ENCODE measurements at places on chromosomes 16 and 17.

GRCh38 chr16:84082835-84083569 lies 33.7 kb downstream of the MBTPS1 start:
- no peak for DNase-seq

GRCh38 chr16:31508706-31509195 lies 560 bp upstream of the RUSF1 start:
- DNase-seq = no peak

- no peak for DNase-seq
Observed at GRCh38 chr16:11384184-11384955, 39.1 kb downstream of the RMI2 start.

- DNase-seq = no peak
Observed at GRCh38 chr17:3534881-3535252, 22.7 kb downstream of the TRPV3 start.

- no peak for DNase-seq
Observed at GRCh38 chr17:43759836-43760235, 1.2 kb upstream of the SOST start.

GRCh38 chr17:75959051-75959838 lies 18.4 kb upstream of the FBF1 start:
- peak; percentile 28 for DNase-seq

- no peak for DNase-seq
Observed at GRCh38 chr17:21240369-21241055, 12.7 kb downstream of the NATD1 start.

- DNase-seq = peak; percentile 49
Observed at GRCh38 chr16:89764711-89765201, 43.4 kb downstream of the ZNF276 start.

- DNase-seq = no peak
Observed at GRCh38 chr16:80427795-80428194, 113.0 kb upstream of the DYNLRB2 start.

DNA sequence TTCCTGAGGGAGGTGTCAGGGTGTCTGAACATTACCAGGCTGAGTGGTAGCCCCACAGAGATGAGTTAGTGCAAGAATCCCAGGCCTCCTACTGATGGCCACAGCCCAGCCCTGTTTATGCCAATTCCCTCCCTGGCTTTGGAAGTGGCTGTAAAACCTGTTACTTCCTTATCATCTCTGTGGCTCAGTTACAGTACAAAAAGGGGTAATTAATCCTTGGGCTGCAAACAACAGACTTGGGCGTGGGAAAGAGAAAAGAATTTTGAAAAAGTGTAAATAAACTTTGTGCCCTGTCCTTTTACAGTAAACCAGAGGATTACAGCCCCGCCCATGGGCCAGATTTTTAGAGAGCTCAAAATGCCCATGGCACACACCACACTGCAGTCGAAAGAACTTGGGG lies 73.1 kb upstream of the AXIN2 start:
- DNase-seq = no peak

DNA sequence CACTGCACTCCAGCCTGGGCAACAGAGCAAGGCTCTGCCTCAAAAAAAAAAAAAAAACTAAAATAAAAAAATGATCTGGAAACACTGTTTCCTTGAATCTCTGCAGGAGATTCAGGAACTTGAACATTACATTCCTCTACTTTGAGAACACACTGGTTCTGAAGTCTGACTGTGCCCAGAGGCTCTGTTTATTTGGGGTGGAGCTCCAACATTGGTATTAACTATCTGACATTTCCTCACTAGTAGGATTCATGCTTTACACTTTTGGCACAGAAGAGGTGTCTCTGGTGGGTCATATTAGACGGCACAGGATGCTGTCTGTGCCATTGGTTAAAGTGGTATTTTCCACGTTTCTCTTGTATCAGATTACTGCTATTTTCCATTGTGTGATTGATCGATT lies 10.4 kb downstream of the SULT1A2 start:
- DNase-seq = no peak

GRCh38 chr16:50234771-50235556 lies 31.4 kb upstream of the ADCY7 start:
- no peak for DNase-seq

- no peak for DNase-seq
Observed at GRCh38 chr17:27747462-27748359, 52.6 kb downstream of the NOS2 start.

GRCh38 chr16:1923299-1924034 lies 5.3 kb upstream of the HS3ST6 start:
- peak; percentile 78 for DNase-seq

GRCh38 chr16:86203557-86204275 lies 304.8 kb downstream of the IRF8 start:
- no peak for DNase-seq

DNA sequence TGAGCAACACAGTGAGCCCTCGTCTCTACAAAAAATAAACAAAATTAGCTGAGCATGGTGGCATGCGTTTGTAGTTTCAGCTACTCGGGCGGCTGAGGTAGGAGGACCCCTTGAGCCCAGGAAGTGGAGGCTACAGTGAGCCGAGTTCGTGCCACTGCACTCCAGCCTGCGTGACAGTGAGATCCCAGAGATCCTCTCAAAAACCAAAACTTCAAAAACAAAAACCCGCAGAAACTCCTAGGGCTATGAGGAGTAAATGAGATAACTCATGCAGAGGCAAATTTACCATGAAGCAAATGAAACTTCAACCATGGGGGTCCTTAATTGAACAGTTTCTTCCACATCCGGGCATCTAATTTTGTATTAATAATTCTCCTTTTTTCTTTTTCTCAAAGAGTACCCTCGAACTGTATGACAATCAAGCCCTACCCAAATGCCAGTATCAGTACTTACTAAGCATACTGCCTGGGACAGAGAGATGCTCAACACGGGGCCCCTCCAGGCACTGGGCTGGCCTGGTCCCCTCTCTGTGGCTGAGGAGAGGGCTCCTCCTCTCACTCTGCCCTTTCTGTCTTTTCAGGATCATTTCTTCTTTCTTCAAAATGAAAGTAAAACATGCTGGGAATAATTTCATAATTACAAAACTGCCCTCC lies 789 bp upstream of the PIPOX start:
- no peak for DNase-seq

DNA sequence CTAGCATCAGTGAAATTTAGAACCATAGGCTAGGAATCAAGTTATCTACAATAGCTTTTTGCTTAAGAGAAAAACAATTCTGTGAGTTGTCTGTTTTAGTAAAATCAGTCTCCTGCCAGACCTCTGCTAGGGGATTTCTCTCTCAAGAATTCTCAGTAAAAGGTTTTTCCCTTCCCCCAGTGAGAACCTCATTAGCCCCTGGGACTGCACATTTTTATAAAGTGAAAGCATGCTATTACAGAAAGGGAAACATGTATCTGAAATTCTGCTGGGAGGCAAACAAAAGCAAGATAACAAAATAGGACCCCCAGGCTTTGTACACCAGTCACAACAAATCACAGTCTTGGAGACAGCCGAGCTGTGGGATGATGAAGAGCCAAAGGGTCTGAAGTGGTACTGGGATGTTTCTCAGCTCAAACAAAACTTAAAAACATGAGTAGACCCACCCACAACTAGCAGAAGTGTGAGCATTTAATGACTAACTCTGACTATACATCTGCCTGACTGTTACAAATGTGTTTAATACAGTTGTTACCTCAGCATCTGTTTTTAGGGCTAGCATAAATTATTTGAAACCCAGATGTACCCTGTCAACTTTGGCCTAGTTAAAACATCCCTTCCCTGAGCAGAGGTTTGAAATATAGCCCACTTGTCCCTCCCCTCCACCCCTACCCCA lies 20.0 kb upstream of the GLG1 start:
- DNase-seq = no peak

DNA sequence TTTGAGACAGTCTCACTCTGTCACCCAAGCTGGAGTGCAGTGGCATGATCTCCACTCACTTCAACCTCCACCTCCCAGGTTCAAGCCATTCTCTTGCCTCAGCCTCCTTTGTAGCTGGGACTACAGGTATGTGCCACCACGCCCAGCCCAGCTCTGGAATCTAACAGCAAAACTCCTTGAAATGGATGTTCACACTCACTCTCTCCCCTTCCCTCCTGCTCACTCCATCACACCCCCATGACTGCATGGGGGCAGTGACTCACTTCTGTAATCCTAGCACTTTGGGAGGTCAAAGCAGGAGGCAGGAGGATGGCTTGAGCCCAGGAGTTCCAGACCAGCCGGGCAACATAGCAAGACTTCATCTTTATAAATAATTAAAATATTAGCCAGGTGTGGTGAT lies 11.1 kb upstream of the TFAP4 start:
- DNase-seq = no peak

GRCh38 chr16:57514791-57515600 lies 21.4 kb downstream of the CCDC102A start:
- no peak for DNase-seq

DNA sequence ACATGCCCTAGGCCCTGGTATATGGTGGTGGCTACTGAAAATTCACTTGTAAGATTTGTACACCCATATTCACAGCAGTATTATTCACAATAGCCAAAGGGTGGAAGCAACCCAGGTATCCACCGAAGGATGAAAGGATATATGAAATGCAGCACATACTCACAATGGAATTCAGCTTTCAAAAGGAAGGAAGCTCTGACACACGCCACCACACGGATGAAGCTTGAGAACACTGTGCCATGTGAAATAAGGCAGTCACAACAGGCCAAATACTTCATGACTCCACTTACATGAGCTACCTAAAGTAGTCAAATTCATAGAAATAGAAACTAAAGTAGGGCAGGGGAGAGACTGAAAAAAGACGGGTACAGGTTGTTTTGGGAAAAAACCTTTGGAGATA lies 2.9 kb downstream of the XPO6 start:
- no peak for DNase-seq

DNA sequence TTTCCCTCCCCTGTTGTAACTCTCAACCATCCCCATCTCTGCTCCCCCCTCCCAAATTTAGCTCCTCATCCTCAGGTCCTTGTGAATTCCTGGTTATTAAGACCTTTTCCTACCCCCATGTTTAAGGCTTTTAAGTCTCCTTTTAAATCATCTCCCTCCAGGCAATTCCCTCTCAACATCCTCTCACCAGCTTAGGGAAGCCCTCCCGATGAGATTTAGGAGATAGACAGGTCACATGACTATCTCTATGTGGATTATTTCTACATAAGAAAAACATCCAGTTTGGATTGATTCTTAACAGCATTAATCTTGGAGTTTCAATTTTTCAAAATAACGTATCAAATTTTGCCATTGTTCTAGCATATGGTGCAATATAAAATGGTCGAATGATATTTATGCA lies 12.5 kb upstream of the WSB1 start:
- DNase-seq = no peak

- DNase-seq = no peak
Observed at GRCh38 chr17:72171703-72172667, 51.2 kb downstream of the SOX9 start.

DNA sequence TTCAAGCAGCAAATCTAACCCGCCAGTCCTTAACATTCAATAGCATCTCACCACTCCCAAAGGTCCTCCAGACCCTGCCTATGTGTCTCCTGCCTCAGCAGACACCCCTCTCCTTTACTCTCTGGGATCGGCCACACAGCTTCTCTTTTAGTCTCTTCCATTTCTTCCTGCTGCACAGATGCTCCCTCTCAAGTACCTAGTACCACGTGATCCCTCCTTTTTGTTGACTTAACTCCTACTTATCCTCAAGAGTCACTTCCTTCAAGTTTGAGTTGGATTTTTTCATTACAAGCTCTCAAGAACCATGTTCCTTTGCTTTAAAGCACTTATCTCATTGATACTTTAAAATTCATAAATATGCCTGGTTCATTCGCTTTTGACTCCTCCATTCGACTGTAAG lies 24.9 kb downstream of the AMFR start:
- no peak for DNase-seq

- DNase-seq = no peak
Observed at GRCh38 chr17:31466096-31466760, 74.8 kb downstream of the RAB11FIP4 start.

DNA sequence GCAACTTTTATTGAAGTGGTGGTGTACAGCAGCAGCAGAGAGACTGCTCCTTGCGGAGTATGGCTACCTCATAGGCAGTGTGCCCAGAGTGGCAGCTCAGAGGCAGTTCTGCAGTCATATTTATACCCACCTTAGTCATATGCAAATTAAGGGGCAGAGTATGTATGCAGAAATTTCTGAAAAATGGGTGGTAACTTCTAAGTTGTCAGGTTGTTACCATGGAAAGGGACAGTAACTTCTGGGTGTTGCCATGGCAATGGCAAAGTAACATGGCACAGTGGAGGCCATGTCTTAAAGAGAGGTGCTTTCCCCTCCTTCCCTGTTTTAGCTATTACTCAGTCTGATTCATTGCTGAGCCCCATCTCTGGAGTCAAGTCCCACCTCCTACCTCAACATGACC lies 53.4 kb downstream of the MEOX1 start:
- DNase-seq = no peak

DNA sequence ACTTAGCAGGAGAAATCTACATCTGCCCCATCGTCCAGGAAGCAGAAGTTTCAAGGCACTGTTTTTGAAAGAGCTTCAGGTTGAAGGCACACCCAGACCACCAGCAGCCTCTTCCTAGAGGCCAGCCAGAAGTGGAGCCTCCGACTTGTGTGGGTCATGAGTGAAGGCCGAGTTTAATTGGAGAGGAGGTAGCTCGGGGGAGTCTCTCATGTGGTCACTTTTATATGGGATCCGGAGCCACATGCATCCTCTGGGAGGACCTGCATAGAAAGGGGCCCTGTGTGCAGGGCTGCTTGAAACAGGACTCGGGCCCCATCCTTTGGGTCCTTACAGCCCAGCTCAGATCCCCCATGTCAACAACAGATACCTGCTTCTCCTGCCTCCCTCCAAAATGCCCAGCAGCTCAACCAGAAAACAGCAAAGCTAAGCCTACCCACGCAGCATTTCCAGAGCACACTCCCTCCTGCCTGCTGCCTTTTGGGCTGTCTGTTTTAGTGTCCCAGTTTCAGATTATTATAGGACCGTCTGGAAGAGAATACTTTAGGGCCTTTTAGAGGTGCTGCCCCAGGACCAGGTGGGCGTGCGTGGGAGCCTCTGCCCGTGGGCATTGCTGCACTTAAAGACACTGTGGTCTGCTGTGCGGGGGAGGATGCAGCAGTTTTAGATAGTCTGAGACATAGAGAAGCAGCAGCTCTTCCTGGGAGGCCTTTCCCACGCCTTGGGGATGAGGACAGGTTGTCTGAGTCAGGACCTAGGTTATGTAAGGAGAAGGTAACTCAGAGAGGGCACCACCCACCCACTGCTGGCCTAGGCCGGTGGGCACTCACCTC lies 29.5 kb downstream of the MPRIP start:
- DNase-seq = no peak

DNA sequence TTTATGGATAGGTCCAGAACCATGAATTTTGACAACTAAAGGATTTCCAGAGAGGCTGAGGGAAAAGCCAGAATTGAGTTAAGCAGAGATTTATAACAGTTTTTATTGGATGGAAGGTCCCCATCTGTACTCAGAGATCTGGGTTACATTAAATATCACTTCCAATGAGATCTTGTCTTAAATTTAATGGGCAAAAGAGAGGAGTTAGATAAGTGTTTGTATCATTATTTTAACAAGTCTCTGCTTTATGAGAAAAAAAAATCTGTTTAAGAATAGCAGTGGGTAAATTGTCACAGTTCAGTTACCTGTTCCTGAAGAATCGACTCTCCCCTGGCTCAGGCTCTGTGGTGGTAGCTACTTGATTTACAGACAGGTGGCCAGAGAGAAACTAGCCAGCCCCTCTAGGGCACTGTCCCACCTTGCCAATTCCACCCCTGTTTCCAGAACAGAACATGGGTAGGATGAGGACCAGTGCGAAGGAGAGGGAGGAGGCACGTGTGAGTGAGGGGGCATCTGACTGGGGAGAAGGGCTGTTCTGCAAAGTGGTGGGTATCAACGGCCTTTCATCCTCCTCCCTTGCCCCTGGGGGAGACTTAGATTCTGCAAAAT lies 22.1 kb upstream of the CRHR1 start:
- no peak for DNase-seq

- no peak for DNase-seq
Observed at GRCh38 chr16:87966064-87966645, 14.9 kb downstream of the BANP start.

Data from HuH-7 (cell line).